Bronchus fibroblast of lung (primary cell): ENCODE measurements at places on chromosomes 5 and 9. TPM values are rescaled to one million over a fixed set of nuclear protein-coding genes. Genes with fewer than 3 reads are reported as not detected.

DOCK2 gene
- 3.0 and 4.2 TPM in 2 replicates for total RNA-seq

SPATA31D4 gene
- total RNA-seq, result not detected in 2 replicates

LMBRD2 gene
- total RNA-seq, result 3.6 and 4.5 TPM in 2 replicates

ADAMTS13 gene
- 0.89 and 1.2 TPM in 2 replicates for total RNA-seq

TCF7 gene
- total RNA-seq, result 2.7 and 4.3 TPM in 2 replicates

SNX2 gene
- 37.2 and 37.9 TPM in 2 replicates for total RNA-seq

PIP5K1B gene
- not detected in 2 replicates for total RNA-seq

PCDHB6 gene
- not detected in 2 replicates for total RNA-seq

OCLN gene
- 3.5 and 4.2 TPM in 2 replicates for total RNA-seq

RORB gene
- 0.89 and 1.3 TPM in 2 replicates for total RNA-seq

KLF4 gene
- 8.7 and 11.3 TPM in 2 replicates for total RNA-seq

SPACA9 gene
- 3.3 and 3.7 TPM in 2 replicates for total RNA-seq

PCDHGA3 gene
- 0.15 and 0.34 TPM in 2 replicates for total RNA-seq

SLC6A3 gene
- total RNA-seq, result not detected in 2 replicates

NR2F1 gene
- total RNA-seq, result 77.4 and 95.8 TPM in 2 replicates
